ENCODE measurements at places on chromosomes 11 and 22. TPM values are rescaled to one million over a fixed set of nuclear protein-coding genes. Genes with fewer than 3 reads are reported as not detected.

The NCF4 gene
- not detected for total RNA-seq

The TRPC6 gene
- total RNA-seq, result not detected

The OR52A1 gene
- not detected for total RNA-seq

The PATE2 gene
- not detected for total RNA-seq

The PHF21A gene
- 17.3 TPM for total RNA-seq

The MTMR2 gene
- total RNA-seq, result 22.3 TPM

The RIBC2 gene
- total RNA-seq, result not detected

The RBM7 gene
- 19.9 TPM for total RNA-seq

The XKR3 gene
- total RNA-seq, result not detected

The IL10RA gene
- not detected for total RNA-seq

The C11orf87 gene
- not detected for total RNA-seq

All from SJCRH30 (cell line).